ENCODE measurements at places on chromosomes 4 and X. TPM values are rescaled to one million over a fixed set of nuclear protein-coding genes. Genes with fewer than 3 reads are reported as not detected.

The AFF1 gene
- 9.9 TPM for total RNA-seq

The SYTL4 gene
- total RNA-seq = 5.5 TPM

The FRG1 gene
- total RNA-seq = 21.5 TPM

The CSAG2 gene
- total RNA-seq = not detected

The CACNA1F gene
- total RNA-seq = not detected

The UGT2B7 gene
- not detected for total RNA-seq

The SOX3 gene
- not detected for total RNA-seq

The RTL3 gene
- not detected for total RNA-seq

The KLF8 gene
- 0.71 TPM for total RNA-seq

The FAAH2 gene
- total RNA-seq = 0.28 TPM

The MOB1B gene
- total RNA-seq = 7.8 TPM

The BCORL1 gene
- 1.7 TPM for total RNA-seq

The LDB2 gene
- 44.7 TPM for total RNA-seq

The TEX13D gene
- total RNA-seq = not detected

The MAP9 gene
- total RNA-seq = 8.7 TPM

The MAP7D3 gene
- 10.2 TPM for total RNA-seq

The NEK1 gene
- total RNA-seq = 7.4 TPM

The LINC00632 gene
- total RNA-seq = 6.2 TPM

The TBX22 gene
- total RNA-seq = not detected

The KLHL13 gene
- 39.1 TPM for total RNA-seq

The SRPK3 gene
- 0.43 TPM for total RNA-seq

The DUSP9 gene
- total RNA-seq = not detected

The DMP1 gene
- not detected for total RNA-seq

The PLS3 gene
- 249 TPM for total RNA-seq
